ENCODE measurements at places on chromosomes 1 and 21.

GRCh38 chr21:45357436-45358260, 47.3 kb upstream of the COL18A1 start:
- no peak for DNase-seq

DNA sequence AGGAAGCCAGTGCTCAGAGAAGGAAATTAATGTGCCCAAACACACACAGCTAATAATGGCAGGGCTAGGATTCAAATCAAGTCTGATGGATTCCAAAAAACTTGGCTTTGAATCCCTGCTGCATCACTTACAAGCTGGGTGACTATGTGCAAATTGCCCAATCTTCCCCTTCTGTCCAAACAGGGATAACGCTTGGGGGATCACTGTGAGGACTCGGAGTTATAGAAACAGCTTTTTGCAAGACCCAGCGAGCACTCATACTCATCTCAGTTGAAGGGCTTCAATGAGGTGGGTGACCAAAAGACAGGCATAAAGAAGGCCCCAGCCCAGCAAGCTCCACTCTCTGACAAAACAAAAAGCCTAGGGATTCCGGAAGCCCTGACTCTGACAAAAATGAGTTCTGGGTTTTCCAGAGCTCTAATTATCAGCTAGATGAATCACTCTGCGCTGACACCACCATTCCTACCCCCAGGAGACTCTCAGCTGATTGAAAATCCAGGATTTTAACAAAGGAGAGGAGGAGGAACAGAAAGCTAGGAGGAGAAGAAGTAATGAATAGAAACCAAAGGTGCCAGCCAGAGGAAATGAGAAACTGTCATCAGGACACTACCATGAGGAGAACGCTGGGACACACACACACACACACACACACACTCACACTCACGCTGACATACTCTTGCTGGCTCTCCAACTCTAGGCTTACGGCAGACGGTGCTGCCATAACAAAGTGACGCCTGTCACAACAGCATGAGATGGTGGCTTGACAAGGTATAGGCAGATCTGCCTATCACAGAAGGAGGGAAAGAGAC, 1.6 kb upstream of the STK40 start:
- DNase-seq, result peak; percentile 15

GRCh38 chr1:155968670-155969069, 9.7 kb downstream of the ARHGEF2 start:
- peak; percentile 81 for DNase-seq

DNA sequence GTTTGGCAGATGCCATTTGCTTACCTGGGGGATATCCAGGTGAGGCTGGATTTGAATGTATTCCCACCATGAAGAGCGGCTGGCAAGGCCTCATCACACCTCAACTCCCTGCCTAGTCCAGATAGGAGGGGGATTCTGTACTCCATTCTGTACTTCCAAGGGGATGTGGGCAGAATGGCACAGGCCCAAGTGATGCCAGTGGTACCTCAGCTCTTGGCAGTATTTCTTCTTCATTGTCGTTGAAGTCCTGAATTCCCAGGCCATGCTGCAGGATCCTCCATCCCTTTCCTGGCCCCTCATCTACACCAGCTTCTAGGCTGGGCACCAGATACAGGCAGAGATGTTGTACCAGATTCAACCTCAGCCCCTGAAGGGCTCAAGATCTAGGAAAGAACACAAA, 47.9 kb downstream of the KLHDC7A start:
- DNase-seq, result no peak

DNA sequence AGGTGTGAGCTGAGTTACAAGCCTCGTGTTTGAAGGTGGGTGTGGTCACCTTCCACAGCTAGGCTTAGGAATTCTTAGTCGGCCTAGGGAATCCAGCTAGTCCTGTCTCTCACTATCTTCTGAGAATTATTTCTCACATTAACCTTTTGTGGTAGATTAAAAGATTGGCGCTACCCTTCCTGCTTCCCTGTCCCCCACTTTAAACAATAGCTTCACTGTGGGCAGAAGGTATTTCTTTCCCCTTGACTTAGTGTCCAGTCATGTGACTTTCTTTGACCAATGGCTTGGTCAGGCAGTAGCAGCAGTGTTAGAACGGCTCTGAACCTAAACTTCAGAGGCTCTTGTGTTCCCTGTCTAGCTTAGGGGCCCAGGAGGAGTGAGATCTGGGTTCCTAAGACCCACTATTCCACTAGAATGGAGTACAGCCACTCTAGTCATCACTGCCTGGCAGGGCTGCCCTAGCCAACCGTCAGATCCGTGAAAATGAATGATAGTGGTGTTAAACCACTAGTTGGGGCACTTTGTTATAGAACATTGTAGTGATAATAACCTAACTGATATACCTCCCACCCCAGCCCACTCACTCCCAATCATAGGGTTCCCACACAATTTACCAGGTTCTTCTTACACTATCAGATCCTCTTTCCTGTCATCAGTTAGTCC, 13.9 kb upstream of the C1orf141 start:
- no peak for DNase-seq

GRCh38 chr1:162710345-162710744, 78.1 kb downstream of the DDR2 start:
- no peak for DNase-seq

GRCh38 chr21:20306836-20307235, 691.4 kb upstream of the NCAM2 start:
- no peak for DNase-seq

- DNase-seq, result no peak
Measured at GRCh38 chr21:45385549-45386050, 19.4 kb upstream of the COL18A1 start.

GRCh38 chr1:63984930-63985290, 211.1 kb downstream of the ROR1 start:
- DNase-seq, result no peak

- DNase-seq, result no peak
Measured at GRCh38 chr1:102834688-102835320, 273.5 kb downstream of the COL11A1 start.

DNA sequence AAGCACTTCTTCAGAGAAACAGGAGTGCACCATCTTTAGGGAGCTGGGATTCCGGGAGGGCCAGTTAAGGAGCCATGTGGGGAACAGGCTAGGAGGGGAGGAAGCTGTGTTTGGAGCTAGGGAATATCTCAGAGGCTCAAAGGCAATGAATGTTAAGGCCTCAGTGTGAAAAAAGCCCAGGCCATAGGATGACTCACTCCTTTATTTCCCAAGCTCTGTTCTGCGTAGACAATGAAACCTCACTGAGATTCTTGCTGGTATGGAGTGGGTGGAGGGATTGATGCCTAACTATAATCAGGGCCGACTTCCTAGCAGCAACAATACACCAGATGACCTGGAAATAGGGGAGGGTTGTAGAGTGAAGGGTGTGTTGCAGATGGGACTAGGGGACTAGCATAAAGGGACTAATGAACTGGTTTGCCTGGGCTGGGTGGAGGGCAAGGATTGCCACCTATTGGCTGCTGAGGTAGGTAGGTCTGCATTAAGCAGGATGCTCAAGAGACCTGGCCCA, 2.1 kb downstream of the GNAT2 start:
- DNase-seq, result no peak

- no peak for DNase-seq
Measured at GRCh38 chr1:18237371-18237770, 129.8 kb downstream of the IGSF21 start.

- no peak for DNase-seq
Measured at GRCh38 chr1:147204080-147204479, 21.1 kb downstream of the FMO5 start.

- no peak for DNase-seq
Measured at GRCh38 chr1:223334156-223334555, 29.8 kb downstream of the SUSD4 start.

GRCh38 chr1:84598418-84598817, 24.2 kb upstream of the CTBS start:
- no peak for DNase-seq

Data from anterior cingulate cortex (tissue), 58 donors.